ENCODE measurements at places on chromosomes 5 and 9.
A peak's percentile ranks its signal among the peaks of the same experiment; 100 is the strongest.

DNA sequence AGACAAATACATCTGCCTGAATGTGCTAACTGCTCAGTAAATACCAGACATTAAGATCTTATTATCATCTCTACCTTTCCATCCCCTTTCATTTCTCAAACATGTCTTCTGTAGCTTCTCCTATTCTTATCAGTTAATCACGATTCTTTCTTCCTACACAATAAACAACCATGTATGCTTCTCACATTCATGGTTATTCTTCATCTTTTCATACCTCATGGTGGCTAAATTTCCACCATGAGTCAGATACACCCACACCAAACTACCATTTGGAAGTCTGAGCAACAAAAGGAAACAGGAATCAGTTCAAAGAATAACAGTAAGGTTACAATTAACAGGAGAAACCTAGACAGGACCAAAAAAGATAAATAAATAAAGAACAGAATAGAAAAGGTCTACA, 7.7 kb downstream of the ZNF622 start:
- DNase-seq = no peak

GRCh38 chr9:4979239-4979638, 5.8 kb upstream of the JAK2 start:
- peak; percentile 55 for DNase-seq

DNA sequence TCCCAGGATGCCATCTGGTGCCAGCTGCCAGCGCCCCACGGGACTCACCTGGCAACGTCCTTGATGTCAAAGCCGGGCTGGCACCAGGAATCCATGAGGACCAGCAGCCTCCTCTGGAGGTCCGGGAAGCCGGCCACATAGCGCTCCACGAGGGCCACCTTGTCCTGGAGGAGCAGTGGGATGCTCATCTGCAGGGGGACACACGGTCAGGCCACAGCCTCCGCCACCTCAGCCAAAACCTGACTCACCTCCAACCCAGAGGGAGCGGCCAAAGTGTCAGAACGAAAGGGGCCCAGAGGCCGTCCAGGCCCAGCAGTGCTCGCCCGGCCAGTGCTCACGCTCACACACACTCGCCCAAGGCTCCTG, 56.5 kb downstream of the EXD3 start:
- no peak for DNase-seq

- DNase-seq = peak; percentile 23
Observed at GRCh38 chr9:13603921-13604320, 324.4 kb upstream of the MPDZ start.

- peak; percentile 35 for DNase-seq
Observed at GRCh38 chr9:128528445-128529160, 23.8 kb upstream of the SPTAN1 start.

- DNase-seq = peak; percentile 84
Observed at GRCh38 chr9:128249908-128250838, 25.6 kb downstream of the GOLGA2 start.

DNA sequence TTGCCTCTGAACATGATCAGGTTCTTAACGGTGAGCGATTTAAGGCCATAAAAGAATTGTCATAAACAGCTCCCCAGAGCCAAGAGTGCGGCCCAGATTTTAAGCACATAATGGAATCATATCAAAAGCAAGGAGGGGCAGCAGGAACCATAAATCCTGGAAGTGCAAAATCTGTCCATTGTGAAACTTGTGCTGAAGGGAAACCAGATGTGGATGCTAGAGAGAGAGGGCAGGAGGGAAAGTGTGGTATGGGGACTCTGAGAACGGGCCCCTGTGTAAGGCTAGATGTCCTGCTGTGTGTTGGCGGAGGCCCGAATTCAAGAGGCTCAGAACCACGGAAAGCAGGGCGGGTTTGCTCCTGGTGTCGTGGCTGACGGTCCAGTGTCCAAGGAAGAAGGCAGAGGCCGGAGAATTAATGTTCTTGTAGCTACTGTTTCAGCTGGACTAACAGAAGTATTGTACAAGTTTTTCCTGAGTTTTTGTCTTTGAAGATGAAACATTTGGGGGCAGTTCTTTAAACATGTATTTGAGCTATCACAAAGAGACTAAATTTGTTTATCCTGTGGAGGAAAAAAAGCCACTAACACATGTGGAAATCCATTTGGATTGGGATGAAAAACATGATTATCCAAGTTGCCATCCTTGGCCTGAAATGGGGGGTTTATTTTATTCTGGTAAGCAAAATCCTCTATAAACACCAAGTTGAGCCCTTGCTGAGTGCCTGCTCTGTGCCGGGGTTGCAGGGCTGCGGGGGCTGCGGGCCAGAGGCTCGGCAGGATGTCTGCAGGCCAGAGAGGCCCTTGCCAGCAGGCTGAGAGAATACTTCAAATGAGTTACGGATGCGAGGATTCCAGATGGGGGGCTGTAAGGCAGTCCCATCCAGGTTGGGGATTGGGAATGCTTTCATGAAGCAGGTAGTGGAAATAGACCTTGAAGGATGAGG, 9.2 kb upstream of the CXCL14 start:
- DNase-seq = peak; percentile 3
